ENCODE measurements at places on chromosomes 2 and 18.

GRCh38 chr18:13660510-13660909, 65.8 kb downstream of the FAM210A start:
- H3K36me3 ChIP-seq: no peaks in the 10 kb centered on the region
- no peaks in the 10 kb centered on the region for H3K27me3 ChIP-seq

DNA sequence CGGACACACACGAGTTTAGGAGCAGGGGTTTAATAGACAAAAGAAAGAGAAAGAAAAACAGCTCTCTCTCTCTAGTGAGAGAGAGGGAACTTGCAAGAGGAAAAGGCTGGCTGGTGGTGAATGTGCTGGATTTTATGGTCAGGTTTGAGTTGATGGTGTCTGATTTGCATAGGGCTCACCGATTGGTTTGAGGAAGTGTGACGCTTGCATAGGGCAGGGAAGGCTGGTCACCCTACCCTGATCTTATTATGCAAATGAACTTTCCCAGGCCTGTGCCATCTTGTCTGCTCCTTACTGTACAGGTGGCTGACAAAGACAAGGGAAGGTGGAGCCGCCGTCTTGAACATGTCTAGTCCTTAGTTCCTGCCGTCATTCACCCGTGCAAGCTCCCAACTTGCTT, 408.9 kb downstream of the RIT2 start:
- no peaks in the 10 kb centered on the region for H3K27me3 ChIP-seq
- H3K27ac ChIP-seq: no peak overlapping the region
- no peak for DNase-seq
- H3K4me3 ChIP-seq: no peak overlapping the region

- no peak for DNase-seq
- H3K27me3 ChIP-seq: no peaks in the 10 kb centered on the region
- no peaks in the 10 kb centered on the region for H3K36me3 ChIP-seq
- H3K4me1 ChIP-seq: no peaks in the 10 kb centered on the region
- no peak overlapping the region for H3K4me3 ChIP-seq
Measured at GRCh38 chr2:51795248-51795888, 763.4 kb upstream of the NRXN1 start.

- no peaks in the 10 kb centered on the region for H3K36me3 ChIP-seq
- no peak overlapping the region for H3K4me3 ChIP-seq
- no peaks in the 10 kb centered on the region for H3K27me3 ChIP-seq
Measured at GRCh38 chr2:16559278-16560067, 106.2 kb downstream of the CYRIA start.

- H3K27ac ChIP-seq: no peak overlapping the region
- H3K4me1 ChIP-seq: no peaks in the 10 kb centered on the region
- no peak for DNase-seq
- H3K4me3 ChIP-seq: no peak overlapping the region
- no peaks in the 10 kb centered on the region for H3K27me3 ChIP-seq
- H3K36me3 ChIP-seq: no peaks in the 10 kb centered on the region
Measured at GRCh38 chr2:235160281-235160810, 208.5 kb downstream of the SH3BP4 start.

DNA sequence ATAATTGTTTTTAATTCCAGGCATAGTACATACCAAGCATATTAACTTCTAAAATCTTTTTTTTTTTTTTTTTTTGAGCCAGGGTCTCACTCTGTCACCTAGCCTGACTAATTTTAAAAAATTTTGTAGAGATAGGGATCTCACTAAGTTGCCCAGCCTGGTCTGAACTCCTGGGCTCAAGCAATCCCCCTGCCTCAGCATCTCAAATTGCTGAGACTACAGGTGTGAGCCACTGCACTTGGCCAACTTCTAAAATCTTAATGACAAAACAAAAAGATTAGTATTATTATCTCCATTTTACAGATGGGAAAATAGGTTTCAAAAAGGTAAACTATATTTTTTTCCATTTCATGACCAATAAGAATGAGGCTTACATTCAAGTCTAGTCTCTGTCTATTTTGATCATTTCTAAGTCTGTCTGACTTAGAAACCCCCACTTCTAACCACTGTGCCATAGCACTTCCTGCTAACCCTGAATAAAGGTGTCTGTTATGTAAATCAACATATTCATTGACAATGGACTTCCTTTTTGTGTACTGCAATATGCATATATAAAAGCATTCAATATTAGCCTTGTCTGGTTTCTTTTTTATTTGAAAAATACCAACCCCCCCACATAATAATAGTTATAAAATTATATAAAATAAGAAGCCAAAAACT, 28.7 kb upstream of the ZEB2 start:
- no peak overlapping the region for H3K27ac ChIP-seq
- H3K27me3 ChIP-seq: no peaks in the 10 kb centered on the region
- no peak overlapping the region for H3K4me3 ChIP-seq
- no peaks in the 10 kb centered on the region for H3K4me1 ChIP-seq
- no peaks in the 10 kb centered on the region for H3K36me3 ChIP-seq

GRCh38 chr2:158120664-158121641, 19.3 kb downstream of the UPP2 start:
- no peak for DNase-seq
- no peak overlapping the region for H3K27ac ChIP-seq
- H3K4me3 ChIP-seq: no peak overlapping the region
- H3K36me3 ChIP-seq: no peaks in the 10 kb centered on the region
- H3K4me1 ChIP-seq: no peaks in the 10 kb centered on the region
- H3K27me3 ChIP-seq: no peaks in the 10 kb centered on the region

DNA sequence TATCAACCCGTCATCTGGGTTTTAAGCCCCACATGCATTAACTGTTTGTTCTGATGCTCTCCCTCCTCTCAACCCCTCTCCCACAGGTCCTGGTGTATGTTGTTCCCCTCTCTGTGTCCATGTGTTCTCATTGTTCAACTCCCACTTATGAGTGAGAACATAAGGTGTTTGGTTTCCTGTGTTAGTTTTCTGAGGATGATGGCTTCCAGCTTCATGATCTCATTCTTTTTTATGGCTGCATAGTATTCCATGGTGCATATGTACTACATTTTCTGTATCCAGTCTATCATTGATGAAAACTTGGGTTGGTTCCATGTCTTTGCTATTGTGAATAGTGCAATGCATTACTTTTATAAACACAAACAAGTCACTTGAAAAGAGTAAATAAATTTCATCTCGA, 7.0 kb upstream of the INPP1 start:
- H3K36me3 ChIP-seq: no peaks in the 10 kb centered on the region
- no peak for DNase-seq
- H3K27me3 ChIP-seq: no peaks in the 10 kb centered on the region
- H3K4me1 ChIP-seq: no peaks in the 10 kb centered on the region
- H3K4me3 ChIP-seq: no peak overlapping the region
- H3K27ac ChIP-seq: no peak overlapping the region

DNA sequence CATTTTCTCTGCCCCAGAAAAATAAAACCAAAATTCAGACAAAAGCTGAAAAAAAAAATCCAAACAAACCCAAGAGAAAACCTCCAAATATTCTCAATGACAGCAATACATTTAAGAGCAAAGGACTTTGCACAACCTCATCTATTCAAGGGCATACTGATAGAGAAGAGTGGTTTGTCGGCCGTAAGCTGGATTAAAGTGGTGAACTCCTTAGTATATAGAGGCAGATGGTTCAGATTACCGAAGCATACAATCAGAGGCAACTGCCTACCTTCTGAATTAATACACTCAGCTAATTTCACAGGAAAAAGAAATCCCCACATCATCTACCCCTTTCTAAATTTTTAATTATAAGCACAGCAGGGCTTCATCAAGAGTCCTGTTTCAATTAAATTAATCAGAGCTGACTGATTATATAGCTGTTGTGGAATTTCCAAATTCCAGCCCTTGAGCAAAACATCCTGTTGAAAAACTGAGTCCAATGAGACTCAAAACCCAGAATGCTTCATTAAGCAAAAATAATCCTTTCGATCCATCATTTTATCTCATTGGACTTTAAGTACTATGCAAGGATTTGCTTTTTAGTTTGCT, at the start of gene CPLX4:
Gene CPLX4 (minus strand): TSS at position 190 of the 591 bp plus-strand sequence. CDS start 187 bp downstream, at position 3.
- no peak within 1 kb of the TSS for H3K27ac ChIP-seq
- DNase-seq: no peak
- no peaks in the 10 kb centered on the region for H3K27me3 ChIP-seq
- H3K4me3 ChIP-seq: no peak within 1 kb of the TSS
- no peaks in the 10 kb centered on the region for H3K4me1 ChIP-seq

- no peak overlapping the region for H3K4me3 ChIP-seq
- no peak overlapping the region for H3K27ac ChIP-seq
- H3K36me3 ChIP-seq: no peaks in the 10 kb centered on the region
Measured at GRCh38 chr2:134663451-134664450, 55.0 kb downstream of the TMEM163 start.

GRCh38 chr18:10094154-10094553, 180.3 kb downstream of the VAPA start:
- DNase-seq: no peak
- no peaks in the 10 kb centered on the region for H3K27me3 ChIP-seq
- no peaks in the 10 kb centered on the region for H3K36me3 ChIP-seq
- no peak overlapping the region for H3K4me3 ChIP-seq
- no peak overlapping the region for H3K27ac ChIP-seq

- H3K4me3 ChIP-seq: no peak overlapping the region
- peaks cover 30% of the 10 kb centered on the region for H3K4me1 ChIP-seq
- no peaks in the 10 kb centered on the region for H3K27me3 ChIP-seq
- peak; percentile 36 for DNase-seq
- no peaks in the 10 kb centered on the region for H3K36me3 ChIP-seq
Measured at GRCh38 chr2:96163768-96164429, 18.7 kb upstream of the DUSP2 start.

DNA sequence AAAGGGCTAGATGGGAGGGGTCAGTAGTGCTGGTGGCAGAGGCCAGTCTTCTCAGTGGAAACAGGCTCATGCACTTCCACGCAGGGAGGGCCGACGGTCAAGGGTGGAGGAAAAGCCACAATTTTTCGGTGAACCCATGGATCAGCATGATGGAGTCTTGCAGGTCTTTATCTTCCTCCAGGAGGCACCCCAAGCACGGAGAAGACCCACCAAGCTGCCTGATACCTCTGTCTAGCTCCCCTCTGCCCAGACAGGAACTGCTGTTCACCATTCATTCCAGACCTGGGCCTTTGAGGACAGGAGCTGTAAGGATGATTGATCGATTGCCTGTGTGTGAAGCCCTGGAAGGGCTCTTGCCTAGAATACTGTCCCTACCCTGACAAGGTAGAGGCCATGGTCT, 2.8 kb upstream of the LRRFIP1 start:
- H3K27me3 ChIP-seq: no peaks in the 10 kb centered on the region
- no peak overlapping the region for H3K4me3 ChIP-seq
- no peaks in the 10 kb centered on the region for H3K36me3 ChIP-seq
- no peak overlapping the region for H3K27ac ChIP-seq
- no peak for DNase-seq

DNA sequence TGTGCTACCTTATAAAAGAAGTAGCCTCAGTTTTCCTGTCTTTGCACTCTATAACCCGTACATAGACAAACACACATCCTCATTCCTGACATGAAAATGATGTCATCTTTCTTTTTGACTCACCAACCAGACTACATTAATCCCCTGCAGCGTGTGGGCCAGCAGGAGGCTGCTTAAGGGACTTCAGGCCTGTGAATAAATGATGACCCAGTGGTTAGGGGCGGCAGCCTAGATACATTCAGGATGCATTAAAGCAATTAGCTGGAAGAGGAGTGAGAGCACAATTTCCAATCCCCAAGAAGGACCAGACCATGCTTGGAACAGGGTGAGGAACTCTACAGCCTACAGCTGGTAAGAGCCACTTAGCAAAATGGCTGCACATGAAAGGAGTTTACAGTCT, 57.3 kb upstream of the KLF7 start:
- H3K36me3 ChIP-seq: no peaks in the 10 kb centered on the region
- no peak for DNase-seq
- no peaks in the 10 kb centered on the region for H3K4me1 ChIP-seq
- H3K27ac ChIP-seq: no peak overlapping the region
- H3K27me3 ChIP-seq: no peaks in the 10 kb centered on the region

- no peak for DNase-seq
- peak overlapping the region; percentile 83 for H3K27ac ChIP-seq
- H3K4me1 ChIP-seq: peaks cover 9% of the 10 kb centered on the region
- H3K4me3 ChIP-seq: peak overlapping the region; percentile 86
Measured at GRCh38 chr2:30446602-30447148, 371 bp upstream of the LCLAT1 start.

GRCh38 chr18:1425679-1426078, 521.0 kb downstream of the ADCYAP1 start:
- DNase-seq: no peak
- H3K4me3 ChIP-seq: no peak overlapping the region
- H3K27ac ChIP-seq: no peak overlapping the region
- no peaks in the 10 kb centered on the region for H3K27me3 ChIP-seq

DNA sequence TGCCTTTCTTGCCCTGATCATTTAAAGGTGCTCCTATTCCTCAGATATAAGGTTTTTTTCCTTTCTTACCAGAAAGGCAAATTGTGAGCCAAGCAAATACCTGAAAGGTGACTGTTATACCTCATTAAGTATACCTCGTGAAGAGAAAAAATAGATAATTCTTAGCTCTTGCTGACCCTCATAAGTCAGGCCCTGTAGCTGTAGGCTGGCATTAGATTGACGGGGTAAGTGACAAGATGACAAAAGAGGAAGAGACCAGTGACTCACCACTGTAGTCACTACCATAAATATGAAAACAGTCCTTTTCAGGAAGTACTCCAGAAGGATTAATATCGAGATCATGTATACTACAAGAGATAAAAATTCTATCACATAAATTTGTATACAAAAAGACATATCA, 104.6 kb downstream of the PTPN4 start:
- H3K27ac ChIP-seq: no peak overlapping the region
- no peaks in the 10 kb centered on the region for H3K36me3 ChIP-seq
- H3K4me3 ChIP-seq: no peak overlapping the region
- no peaks in the 10 kb centered on the region for H3K27me3 ChIP-seq
- H3K4me1 ChIP-seq: peaks cover 8% of the 10 kb centered on the region
- DNase-seq: no peak

- H3K4me3 ChIP-seq: no peak overlapping the region
- no peak overlapping the region for H3K27ac ChIP-seq
- H3K36me3 ChIP-seq: no peaks in the 10 kb centered on the region
- no peaks in the 10 kb centered on the region for H3K4me1 ChIP-seq
- no peak for DNase-seq
- no peaks in the 10 kb centered on the region for H3K27me3 ChIP-seq
Measured at GRCh38 chr2:2581331-2582159, 250.5 kb upstream of the MYT1L start.

GRCh38 chr2:169361706-169362117, 622 bp downstream of the LRP2 start:
- peak overlapping the region; percentile 72 for H3K4me3 ChIP-seq
- no peak overlapping the region for H3K27ac ChIP-seq
- peaks cover 18% of the 10 kb centered on the region for H3K4me1 ChIP-seq
- H3K36me3 ChIP-seq: no peaks in the 10 kb centered on the region
- no peak for DNase-seq

DNA sequence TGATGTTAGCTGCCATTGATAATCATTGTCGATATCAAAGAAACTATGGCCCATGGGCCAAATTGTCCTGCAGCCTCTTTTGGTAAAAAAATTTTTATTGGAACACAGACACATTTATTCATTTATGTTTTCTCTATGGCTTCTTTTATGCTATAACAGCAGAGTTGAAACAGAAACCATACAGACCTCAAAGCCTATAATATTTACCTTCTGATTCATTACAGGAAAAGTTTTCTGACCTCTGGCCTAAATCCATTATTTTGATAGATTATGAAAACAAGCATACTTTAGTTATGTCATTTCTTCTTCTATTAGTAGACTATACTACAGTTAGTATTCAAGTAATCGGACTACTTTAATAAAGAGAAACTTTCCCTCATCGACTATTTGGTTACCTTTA, 349.7 kb upstream of the GALNT5 start:
- no peak for DNase-seq
- no peaks in the 10 kb centered on the region for H3K36me3 ChIP-seq
- no peaks in the 10 kb centered on the region for H3K4me1 ChIP-seq
- H3K27ac ChIP-seq: no peak overlapping the region
- no peaks in the 10 kb centered on the region for H3K27me3 ChIP-seq

Measured in effector memory CD4-positive, alpha-beta T cell (primary cell).